SJCRH30 (cell line): ENCODE measurements at places on chromosomes 3 and 15. TPM values are rescaled to one million over a fixed set of nuclear protein-coding genes. Genes with fewer than 3 reads are reported as not detected.

The PIGZ gene
- 0.05 and 0.06 TPM in 2 replicates for total RNA-seq

GRCh38 chr15:42375252-42375651 lies 16.0 kb downstream of the CAPN3 start:
- no peak for DNase-seq
- H3K4me1 ChIP-seq: no peaks in the 10 kb centered on the region

- no peak overlapping the region for H3K4me3 ChIP-seq
- H3K4me1 ChIP-seq: no peaks in the 10 kb centered on the region
- no peaks in the 10 kb centered on the region; the same call in none of the 2 replicates for H3K27me3 ChIP-seq
- no peaks in the 10 kb centered on the region for H3K36me3 ChIP-seq
- H3K27ac ChIP-seq: no peak overlapping the region
These were observed 62.7 kb upstream of the ITGA11 start for GRCh38 chr15:68494573-68495110.

DNA sequence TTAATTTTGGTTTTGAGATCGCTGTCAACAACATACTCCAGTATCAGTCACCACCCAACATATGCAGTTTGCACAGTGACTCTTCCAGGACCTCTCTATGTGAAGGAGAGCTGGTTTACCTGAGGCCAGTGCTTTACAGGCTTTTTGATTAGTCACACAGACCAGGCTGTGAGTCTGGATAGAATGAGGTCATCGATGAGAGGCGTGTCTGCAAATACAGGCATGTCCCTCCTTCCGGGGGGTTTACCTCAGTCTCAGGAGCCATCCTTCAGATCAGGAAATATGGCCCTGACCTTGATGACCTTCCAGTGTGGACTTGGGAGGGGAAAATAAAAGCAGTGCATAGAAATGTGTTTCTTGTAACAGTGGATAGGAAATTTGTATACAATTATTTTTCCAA lies 46.9 kb downstream of the KBTBD12 start:
- no peak overlapping the region for H3K4me3 ChIP-seq
- H3K27me3 ChIP-seq: no peaks in the 10 kb centered on the region
- peak; percentile 71 for DNase-seq
- peak overlapping the region; percentile 20; the same call in 1 of the 2 replicates for H3K27ac ChIP-seq
- peaks cover 12% of the 10 kb centered on the region for H3K4me1 ChIP-seq

GRCh38 chr15:78457101-78457500 lies 19.1 kb downstream of the IREB2 start:
- H3K4me1 ChIP-seq: peaks cover 47% of the 10 kb centered on the region
- peak; percentile 48 for DNase-seq
- no peak overlapping the region for H3K4me3 ChIP-seq
